ENCODE measurements at places on chromosomes 7 and 10.

- DNase-seq, result peak; percentile 69
These were observed 382.4 kb downstream of the SORCS3 start for GRCh38 chr10:105023211-105024111.

DNA sequence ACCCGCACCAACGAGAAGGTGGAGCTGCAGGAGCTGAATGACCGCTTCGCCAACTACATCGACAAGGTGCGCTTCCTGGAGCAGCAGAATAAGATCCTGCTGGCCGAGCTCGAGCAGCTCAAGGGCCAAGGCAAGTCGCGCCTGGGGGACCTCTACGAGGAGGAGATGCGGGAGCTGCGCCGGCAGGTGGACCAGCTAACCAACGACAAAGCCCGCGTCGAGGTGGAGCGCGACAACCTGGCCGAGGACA lies 1.6 kb downstream of the VIM start:
- no peak for DNase-seq

- no peak for DNase-seq
These were observed 16.0 kb downstream of the SEMA3C start for GRCh38 chr7:80902716-80903308.

DNA sequence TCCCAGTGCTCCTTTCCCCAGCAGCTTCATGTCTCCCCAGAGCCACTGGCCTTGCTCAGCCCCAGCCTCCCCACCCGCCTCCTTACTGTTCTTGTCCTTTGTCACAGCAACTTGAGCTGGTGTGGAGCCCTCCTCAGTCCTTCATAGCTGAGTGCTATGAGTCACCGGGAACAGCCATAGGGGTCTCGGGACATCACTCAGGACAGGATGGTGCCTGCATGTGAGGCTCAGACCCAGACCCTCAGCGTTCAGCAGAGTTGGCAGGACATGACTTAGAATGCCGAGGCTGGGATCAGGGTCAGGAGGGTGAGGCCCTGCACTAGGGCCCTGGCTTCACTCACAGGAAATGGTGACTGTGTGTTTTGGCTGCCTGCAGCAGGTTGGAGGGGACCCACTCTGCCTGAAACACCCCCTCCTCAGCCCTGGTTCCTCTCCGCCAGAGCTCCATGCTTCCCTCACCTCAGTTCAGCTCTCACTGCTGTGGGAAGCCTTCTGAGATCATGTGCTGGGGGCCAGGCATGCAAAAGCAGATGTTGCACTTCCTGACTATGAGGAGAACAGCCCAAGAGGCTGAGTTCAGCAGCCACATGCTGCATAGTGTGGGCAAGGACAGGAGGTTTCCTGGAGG lies 40.7 kb upstream of the GJD4 start:
- no peak for DNase-seq

GRCh38 chr10:77328272-77328816 lies 309.3 kb downstream of the KCNMA1 start:
- no peak for DNase-seq

DNA sequence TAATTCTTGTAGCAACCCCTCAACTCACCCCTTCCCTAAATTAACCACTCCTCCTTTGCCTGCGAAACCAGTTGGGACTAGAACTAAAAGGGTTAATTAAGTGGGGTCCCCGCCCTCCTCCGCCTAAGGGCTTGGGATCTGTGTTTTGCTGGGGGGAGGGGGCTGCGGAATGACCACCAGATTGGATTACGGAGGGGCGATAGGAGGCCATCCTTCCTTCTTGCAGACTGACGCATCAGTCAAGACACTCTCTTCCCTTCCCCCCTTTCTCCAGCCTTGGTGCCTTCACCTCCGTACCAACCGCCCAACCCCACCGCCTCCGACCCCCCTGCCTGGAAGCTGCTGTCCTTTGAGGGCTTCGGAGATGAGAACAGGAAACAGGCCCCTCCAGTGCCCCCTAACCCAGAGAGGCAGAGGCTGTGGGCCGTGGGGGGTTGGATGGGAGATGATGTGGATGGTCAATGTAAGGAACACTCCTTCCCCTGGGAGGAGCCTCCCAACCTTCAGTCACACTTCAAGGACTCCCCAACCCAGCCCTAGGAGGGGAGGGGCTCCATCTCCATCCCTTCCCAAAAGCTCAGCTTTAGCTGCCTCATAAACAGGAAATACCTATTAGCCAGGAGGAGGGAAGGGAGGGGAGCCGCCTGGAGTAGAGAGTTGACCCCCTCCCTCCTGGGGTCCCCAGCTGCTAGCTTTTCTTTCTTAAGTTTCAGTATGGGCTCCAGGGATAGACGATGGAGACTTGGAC lies 997 bp upstream of the LDB1 start:
- no peak for DNase-seq

DNA sequence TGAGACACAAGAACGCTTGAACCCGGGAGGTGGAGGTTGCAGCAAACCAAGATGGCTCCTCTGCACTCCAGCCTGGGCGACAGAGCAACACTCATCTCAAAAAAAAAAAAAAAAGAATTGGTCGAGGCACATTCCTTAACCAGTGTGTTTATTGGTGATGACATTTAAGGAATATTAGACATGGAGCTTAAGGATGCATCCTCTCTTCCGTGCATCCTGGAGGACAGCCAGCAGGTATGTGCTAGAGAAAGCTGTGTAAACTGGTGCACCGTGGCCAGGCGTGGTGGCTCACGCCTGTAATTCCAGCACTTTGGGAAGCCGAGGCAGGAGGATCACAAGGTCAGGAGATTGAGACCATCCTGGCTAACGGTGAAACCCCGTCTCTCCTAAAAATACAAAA lies 11.8 kb downstream of the ZKSCAN1 start:
- no peak for DNase-seq

- DNase-seq, result no peak
These were observed 4.9 kb upstream of the ELN start for GRCh38 chr7:74023092-74023536.

- no peak for DNase-seq
These were observed 7.8 kb upstream of the LIPM start for GRCh38 chr10:88794731-88795130.

- no peak for DNase-seq
These were observed 54.9 kb downstream of the CLIP2 start for GRCh38 chr7:74344132-74344496.

DNA sequence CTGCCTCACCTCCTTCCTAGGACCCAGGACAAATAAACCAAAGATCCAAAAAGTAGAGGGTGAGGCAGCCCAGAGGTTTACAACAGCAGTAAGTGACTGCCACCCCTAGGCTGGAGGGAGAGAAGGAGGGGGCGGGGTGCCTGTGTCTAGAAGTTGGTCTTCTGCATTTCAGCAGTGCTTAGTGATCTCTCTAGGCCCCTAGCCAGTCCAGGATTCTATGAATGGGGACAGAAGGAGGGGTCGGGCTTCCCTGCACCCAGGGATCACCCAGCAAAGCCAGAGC lies 62.8 kb upstream of the KDM7A start:
- no peak for DNase-seq

- DNase-seq, result no peak
These were observed 124.5 kb downstream of the MYOF start for GRCh38 chr10:93357680-93358079.

- DNase-seq, result no peak
These were observed 28.9 kb upstream of the CREB3L2 start for GRCh38 chr7:138030679-138031351.

GRCh38 chr7:70925411-70926115 lies 206.4 kb upstream of the GALNT17 start:
- no peak for DNase-seq

DNA sequence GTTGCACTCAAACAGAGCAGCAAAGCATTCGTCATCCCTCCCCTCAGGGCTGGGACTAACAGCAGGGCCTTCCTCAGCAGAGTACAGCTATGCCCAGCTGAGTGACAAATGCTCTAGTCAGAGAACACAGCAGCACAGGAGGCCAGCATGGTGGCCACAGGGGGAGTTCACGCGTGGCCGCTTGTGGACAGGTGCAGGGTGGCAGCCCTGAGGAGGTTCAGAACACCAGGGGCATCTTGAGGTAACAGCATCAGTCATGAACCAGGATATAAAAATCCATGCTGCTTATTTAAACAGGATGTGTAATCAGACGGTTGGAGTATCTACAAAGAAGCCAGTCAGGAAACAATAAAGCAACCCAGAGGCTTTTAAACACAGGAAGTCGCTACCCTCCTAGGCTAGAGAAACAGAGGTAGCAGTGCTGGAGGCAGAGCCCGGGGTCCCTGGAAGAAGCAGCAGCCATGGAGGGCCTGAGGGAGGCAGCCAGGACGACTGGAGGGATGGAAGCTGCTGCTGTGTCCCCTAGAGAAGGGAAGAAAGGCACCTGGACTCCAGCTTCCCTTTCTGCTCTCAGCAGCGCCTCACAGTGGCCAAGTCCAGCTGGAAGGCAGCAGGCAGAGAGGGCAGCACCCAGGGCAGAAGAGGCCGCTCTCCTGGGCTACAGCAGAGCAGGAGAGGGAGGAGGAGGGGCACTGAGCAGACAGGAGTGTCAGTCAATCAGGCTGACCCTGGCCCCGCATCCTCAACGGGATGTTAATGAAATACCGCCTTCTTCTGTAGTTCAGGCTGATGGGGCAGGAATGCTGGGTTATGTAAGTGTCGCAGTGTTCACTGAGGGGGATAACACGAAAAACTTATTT lies 70.8 kb upstream of the UCN3 start:
- peak; percentile 16 for DNase-seq

- peak; percentile 63 for DNase-seq
These were observed 14.0 kb upstream of the PTTG1IP2 start for GRCh38 chr7:90455163-90456030.

DNA sequence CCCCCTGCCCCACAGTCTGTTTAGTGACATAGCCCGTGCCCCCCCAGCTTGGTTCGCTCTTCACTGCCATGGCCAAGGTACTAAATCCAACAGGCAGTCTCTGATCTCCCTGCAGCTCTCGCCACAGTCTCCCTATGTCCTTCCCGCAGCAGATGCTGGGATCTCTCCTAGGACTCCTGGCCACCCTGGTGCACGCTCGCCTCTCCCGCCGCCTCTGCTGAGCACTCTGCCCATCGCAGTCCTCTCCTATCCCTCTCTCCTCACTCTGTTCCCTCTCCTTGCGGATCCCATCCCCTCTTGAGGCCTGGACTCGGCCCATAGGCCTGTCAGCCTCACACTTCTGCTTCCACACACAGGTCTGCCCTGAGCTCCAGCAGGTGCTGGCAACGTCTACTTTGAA lies 204.8 kb upstream of the TCERG1L start:
- DNase-seq, result no peak

GRCh38 chr7:31437250-31437865 lies 76.5 kb upstream of the ITPRID1 start:
- no peak for DNase-seq

DNA sequence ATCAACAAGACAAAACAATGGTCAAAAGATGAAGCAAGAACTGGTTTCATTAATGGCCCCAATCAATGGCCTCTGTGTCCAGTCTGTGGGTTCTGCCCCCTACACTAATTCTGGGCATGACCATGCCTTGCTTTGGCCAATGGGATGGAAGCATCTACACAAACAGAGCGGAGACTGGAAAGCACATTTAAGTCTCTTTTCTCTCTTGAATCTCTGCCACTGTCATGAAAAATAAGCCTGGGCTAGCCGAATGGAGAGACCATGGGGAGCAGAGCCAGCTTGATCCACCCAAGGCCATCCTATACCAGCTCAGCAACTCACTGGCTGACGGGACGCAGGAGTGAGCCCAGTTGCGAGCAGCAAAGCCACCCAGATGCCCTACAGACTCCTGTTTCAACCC lies 30.9 kb downstream of the ANKRD16 start:
- no peak for DNase-seq

GRCh38 chr7:27842094-27842692 lies 102.2 kb downstream of the TAX1BP1 start:
- no peak for DNase-seq

GRCh38 chr7:98206451-98207330 lies 4.5 kb upstream of the BHLHA15 start:
- DNase-seq, result no peak

DNA sequence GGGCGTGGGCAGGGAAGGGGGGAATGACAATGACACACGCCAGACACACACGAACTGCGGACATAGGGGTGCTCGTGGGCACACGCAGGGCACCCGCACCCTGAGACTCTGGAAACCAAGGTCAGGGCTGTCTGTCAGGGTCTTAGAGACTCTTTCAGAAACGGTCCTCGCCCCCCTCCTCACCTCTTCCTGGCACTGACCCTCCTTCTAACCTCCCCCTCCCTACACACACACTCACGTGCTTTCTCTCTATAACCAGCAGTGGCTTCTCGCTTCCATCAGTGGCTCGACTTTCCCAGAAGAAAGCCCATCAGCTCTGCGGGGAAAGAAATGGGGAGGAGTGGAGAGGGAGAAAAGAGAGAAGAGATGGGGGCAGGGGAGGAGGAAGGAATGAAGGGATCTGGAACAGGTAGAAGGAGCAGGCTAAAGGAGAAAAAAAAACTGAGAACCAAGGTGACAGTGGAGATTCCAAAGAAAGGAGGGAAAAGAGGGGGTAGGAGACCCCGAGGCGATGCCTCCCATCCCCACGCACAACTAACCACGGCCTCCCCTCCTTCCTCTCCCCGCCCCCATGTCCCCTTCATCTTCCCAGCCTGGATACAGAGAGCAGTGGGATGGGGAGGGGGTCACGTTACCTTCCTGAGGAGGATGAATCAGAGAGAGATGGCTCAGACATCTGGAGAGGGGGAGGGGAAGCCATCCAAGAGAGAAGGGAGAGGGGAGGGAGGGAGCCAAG lies 1.7 kb upstream of the VGF start:
- DNase-seq, result no peak

- DNase-seq, result no peak
These were observed 31.1 kb downstream of the RTKN2 start for GRCh38 chr10:62237506-62237905.

- DNase-seq, result no peak
These were observed 33.1 kb downstream of the NOLC1 start for GRCh38 chr10:102185272-102185671.

DNA sequence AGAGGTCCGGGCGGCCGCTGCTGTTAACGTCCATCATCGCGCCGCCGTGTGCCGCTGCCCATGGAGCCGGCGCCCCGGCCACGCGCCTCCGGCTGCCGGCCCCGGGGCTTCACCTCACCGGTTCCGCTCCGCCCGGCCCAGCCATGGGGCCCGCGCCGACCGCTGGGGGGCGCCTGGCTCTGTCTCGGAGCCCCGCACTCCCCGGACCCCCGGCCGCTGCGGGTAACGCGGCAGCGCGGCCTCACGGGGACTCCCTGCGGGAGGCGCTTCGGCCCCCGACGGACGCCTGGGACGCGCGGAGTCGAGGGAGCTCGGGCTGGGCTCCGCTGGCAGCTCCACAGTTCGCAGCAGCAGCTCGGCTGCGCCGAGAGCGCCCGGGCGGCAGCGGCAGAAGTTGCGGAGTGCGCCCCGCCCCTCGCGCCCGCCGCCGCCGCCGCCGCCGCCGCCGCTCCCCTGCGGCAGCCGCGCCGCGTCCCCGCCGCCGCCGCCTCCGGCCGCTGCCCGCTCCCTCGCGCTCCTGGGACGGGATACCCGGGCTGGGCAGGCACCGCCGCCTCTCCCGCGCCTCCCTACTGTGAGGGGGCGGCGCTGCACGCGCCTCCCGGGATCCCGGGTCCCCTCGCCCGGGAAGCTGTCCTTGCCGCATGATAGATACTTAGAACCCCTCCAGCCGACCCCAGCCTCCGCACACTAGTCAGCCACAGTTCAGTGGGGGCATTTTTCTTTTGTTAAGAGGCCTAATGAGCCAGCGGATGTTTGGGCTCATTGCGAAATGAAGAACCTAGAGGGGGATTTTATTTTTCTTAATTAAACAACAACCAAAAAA lies at the start of gene HTR7:
Gene HTR7, minus strand, starts transcription at position 405 of the 826 bp plus-strand sequence. Its CDS starts 368 bp downstream, at position 37.
- peak; percentile 84 for DNase-seq

GRCh38 chr10:25263931-25264330 lies 89.1 kb downstream of the GPR158 start:
- no peak for DNase-seq

- DNase-seq, result no peak
These were observed 8.1 kb downstream of the PODXL start for GRCh38 chr7:131548371-131548770.

Data from spinal cord (tissue), 10 donors.